ENCODE measurements at places on chromosomes 2 and 18. TPM values are rescaled to one million over a fixed set of nuclear protein-coding genes. Genes with fewer than 3 reads are reported as not detected.

C18orf54 gene
- total RNA-seq, result 6.1 TPM

GRCh38 chr2:158212301-158212700 lies 110.6 kb downstream of the UPP2 start:
- DNase-seq, result peak; percentile 11

DNA sequence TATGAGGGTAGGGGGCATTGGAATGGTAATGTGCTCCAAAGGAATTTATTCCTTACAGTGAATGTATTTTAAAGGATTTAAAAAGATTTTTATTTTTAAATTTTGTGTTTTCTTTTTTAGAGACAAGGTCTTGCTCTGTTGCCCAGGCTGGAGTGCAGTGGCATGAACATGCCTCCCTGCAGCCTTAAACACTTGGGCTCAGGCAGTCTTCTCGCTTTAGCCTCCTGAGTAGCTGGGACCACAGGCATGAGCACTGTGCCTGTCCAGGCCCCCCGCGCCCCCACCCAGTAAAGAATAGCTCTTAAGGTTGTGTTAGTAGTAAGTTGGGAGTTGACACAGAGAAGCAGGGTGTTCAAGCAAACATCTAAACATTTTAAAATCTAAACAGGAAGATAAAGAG lies 36.6 kb downstream of the PHLPP1 start:
- DNase-seq, result no peak

GRCh38 chr2:236546561-236547002 lies 23.0 kb upstream of the ACKR3 start:
- no peak for DNase-seq

DNA sequence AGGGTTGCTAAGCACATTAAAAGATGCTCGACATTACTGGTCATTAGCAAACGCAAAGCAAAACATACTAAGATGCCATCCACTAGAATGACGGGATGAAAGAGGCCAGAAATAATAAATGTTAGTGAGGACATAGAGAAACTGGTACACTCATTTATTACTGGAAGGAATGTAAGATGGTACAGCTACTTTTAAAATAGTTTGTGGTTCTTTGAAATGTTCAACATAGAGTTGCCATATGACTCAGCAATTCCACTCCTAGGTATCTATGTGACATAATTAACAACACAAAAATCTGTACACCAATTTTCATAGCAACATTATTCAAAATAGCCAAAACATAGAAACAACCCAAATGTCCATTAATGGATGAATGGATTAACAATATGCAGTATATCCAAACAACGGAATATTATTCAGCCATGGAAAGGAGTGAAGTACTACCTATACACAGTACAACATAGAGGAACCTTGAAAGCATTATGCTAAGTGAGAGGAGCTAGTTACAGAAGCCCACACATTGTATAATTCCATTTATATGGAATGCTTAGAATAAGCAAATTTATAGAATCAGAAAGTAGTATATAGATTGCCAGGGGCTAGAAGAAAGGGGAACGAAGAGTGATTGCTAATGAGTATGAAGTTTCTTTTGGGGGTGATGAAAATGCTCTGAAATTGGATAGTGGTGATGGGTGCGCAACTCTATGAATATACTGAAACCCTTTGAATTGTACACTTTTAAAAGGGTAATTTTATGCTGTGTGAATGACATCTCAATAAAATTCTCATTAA lies 61.9 kb upstream of the IL1R1 start:
- no peak for DNase-seq

CDH20 gene
- total RNA-seq, result 2.8 TPM

SOS1 gene
- 32.3 TPM for total RNA-seq

IGFBP5 gene
- total RNA-seq, result 246 TPM

GRCh38 chr2:119259296-119259860 lies 35.7 kb downstream of the STEAP3 start:
- DNase-seq, result peak; percentile 4

TUBA3E gene
- total RNA-seq, result not detected

DNA sequence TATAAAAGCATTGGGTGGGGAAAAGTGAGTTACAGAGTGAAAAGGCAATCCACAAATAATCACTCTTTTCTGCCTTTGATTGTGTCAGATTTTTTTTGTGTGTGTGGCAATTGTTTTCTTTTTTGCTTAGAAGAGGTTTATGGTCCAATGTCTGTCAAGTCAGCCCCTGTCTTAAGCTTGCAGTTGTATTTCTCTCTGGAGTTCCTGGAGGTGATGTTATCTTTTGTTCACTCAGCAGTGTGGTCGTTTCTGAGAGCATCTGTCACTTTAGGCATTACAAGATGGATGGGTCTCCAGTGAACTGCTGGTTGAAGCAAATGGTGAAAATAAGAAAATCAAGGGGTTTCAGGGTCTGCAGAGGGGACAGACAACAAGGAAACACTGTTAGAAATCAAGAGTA lies 121.3 kb downstream of the GREB1L start:
- DNase-seq, result no peak

DNA sequence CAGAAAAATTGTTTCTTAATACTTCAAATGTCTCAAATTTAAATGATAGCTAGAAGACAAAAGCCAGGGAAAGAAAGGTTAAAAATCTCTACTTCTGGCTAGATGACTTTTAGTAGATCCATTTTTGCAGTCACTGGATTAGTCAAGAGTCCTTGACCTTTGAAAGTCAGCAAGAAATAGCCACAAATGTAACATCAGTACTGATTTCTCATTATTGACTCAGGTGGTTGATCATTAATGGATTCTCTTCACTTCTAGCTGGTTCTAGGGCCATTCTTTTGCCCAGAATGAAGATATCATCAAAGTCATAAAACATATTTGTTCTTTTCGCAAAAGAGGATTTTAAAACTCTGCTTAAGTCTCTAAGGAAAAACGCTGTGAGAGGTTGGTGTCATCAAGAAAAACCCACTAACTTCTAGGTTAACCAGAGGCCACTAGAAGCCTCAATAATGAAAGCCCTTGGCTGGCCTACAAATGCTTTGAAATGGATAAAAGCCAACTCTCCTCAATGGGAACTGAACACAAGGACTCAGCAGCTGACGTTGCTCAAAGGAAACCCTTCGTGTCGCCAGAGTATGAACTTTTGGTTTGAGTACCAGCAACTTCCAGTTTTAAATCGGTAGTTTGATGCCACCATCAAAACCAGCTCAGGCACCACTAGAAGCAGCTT lies 66.3 kb downstream of the IRS1 start:
- DNase-seq, result no peak

Measured in skin of body (tissue), 3 donors.